ENCODE measurements at places on chromosomes 6 and 20.

- no peak for DNase-seq
Measured at GRCh38 chr6:137736911-137737310, 130.1 kb upstream of the TNFAIP3 start.

DNA sequence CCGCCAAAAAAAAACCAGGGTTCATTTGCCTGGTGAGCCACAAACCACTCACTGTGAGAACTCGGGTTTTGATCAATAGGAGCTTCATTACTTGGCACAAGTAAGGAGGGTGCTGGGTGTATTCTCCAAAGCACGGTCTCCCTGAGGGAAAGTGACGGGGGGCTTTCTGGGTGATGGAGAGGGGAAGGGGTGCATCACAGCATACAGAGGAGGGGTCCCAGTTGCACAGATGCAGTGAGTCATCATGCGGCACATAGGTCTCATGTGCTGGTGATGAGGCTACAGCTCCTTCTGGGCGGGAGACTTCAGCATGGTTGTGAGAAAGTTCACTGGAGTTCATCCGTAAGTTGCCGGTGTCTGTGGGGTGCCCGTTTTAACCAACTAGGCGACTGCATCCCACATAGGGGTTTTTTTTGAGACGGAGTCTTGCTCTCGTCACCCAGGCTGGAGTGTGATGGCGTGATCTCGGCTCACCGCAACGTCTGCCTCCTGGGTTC lies 36.2 kb downstream of the SUN5 start:
- no peak for DNase-seq

GRCh38 chr20:50772420-50773185 lies 22.3 kb upstream of the BCAS4 start:
- DNase-seq, result no peak

GRCh38 chr6:96886519-96886918 lies 11.2 kb downstream of the NDUFAF4 start:
- DNase-seq, result no peak

DNA sequence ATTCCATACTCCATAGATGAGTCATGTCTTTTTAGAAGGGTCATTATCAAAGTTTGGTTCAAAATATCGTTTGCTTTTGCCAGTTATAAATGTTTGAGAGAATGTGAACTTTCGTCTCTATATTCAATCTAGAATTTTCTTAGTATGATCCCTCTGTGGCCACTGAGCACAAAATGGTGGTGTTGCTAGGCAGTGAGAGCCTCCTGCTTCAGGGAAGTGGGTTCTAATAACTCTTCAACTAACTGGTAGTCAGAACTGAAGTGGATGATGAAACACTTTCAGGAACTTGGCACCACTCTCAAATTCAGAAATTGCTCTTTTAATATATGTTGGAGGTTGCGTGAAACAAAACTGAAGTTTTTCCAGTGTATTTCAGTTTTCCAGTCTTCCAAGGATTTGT lies 125.0 kb upstream of the DOK5 start:
- no peak for DNase-seq

DNA sequence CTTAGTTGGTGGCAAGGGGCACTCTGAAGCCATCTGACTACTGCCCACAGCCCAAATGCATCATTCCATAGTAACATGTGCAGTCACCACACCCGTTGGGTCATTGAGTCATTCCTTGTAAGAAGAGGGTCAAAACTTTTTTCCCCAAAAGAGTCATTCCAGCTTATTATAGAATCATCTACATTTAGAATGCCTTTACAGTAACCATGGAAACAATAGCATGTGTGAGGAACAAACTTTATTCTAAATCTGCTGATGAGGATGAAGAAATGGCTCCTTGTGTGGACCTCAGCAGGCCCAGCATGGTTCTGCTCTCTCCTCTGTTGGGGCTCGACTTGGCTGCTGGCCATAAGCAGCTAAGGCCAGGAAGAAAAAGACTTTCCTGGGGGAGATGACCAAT lies 111.2 kb upstream of the PTPRT start:
- DNase-seq, result no peak

- DNase-seq, result no peak
Measured at GRCh38 chr20:16744178-16744807, 3.9 kb upstream of the OTOR start.

GRCh38 chr6:44327096-44327495 lies 13.9 kb upstream of the AARS2 start:
- no peak for DNase-seq

- no peak for DNase-seq
Measured at GRCh38 chr20:35174458-35175216, 2.8 kb downstream of the PROCR start.

DNA sequence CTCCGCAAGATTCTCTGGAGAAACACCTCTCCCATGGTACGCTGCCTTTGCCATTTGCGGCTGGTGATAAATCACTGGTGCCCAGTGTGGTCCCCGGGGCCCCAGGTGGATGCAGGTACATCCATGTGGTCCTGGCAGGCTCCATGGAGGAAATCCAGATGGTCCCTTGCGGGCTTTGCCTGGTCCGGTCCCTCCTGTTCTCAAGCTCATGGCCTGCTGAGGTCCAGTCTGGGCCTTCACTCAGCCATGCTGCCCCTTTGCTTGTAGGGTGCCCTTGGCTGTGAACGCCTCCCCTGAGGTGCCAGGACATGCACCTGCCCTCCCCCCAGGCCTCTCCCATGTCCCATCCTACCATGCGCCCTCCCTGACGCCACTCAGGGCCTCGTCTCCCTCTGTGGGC lies 21.2 kb upstream of the DACT2 start:
- DNase-seq, result no peak

DNA sequence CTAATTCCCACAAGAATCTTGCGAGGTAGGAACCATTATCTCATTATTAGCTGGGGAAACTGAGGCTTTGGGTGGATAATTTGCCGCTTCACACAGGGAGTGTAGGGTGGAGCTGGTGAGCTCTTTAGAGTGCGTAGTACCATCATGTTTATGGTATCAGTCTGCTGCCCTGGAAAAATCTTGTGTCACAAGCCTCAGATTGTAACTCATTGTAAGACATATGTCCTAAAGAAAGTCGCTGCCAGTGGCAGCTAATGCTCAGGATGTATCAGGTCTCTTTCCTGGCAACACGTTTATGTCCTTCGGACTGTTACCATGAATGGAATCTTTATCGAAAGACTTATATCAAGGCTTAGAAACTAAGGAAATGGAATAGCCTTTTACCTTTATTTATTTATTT lies 1.9 kb downstream of the ZFAND3 start:
- no peak for DNase-seq

DNA sequence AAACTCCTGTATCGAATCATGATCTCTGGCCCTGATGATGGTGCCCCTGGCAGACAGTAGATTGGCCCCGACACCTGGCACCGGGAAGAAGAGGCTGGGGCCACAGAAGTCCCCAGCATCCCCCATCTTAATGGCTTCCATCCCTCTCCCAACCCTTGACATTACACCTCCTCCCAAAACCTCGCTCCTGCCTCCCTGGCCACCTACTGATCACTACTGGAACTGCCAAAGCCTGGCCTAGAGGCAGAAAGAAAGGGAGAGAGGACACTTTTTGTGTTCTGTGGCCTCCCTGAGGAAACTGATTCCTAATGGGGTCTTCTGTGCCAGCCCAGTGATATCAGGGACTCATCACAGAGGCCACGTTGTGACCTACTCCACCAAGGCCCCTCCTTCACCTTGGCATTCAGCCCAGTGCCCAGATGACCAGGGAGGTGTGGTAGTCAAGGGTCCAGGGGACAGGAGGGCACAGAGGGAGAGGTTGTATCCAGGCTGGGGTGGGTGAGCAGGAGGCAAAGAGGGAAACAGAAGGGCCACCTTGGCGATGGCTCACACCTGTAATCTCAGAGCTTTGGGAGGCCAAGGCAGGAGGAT lies 6.1 kb downstream of the C20orf173 start:
- no peak for DNase-seq

DNA sequence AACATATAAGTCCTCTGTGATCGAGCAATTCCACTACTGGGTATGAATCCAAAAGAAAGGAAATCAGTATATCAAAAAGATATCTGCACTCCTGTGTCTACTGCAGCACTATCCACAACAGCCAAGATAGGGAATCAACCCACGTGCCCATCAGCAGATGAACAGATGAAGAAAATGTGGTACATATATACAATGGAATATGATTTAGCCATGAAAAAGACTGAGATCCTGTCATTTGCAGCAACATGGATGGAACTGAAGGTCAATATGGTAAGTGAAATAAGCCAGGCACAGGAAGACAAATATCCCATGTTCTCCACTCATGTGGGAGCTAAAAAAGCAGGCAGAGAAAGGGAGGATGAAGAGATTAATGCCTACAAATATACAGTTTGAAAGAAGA lies 95.7 kb upstream of the POPDC3 start:
- DNase-seq, result no peak

- DNase-seq, result no peak
Measured at GRCh38 chr6:35170891-35171290, 29.8 kb upstream of the TCP11 start.

DNA sequence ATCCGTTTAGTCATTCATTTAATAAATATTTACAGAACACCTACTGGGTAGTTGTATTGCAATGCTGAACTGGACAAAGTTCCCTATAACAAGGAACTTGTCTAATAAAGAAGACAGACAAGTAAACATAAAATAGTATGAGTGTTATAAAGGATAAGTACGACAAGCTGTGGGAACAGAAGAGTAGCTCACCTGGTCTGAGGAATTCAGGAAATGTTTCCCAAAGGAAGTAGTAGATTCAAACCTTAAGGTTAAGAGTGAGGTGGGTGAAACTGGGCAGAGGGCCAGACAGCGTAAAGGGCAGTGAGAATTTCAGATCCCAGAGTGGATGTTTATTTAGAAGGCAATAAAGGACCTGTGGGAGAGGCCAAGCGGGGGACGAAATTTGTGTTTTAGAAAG lies 72.3 kb upstream of the CD2AP start:
- DNase-seq, result no peak

DNA sequence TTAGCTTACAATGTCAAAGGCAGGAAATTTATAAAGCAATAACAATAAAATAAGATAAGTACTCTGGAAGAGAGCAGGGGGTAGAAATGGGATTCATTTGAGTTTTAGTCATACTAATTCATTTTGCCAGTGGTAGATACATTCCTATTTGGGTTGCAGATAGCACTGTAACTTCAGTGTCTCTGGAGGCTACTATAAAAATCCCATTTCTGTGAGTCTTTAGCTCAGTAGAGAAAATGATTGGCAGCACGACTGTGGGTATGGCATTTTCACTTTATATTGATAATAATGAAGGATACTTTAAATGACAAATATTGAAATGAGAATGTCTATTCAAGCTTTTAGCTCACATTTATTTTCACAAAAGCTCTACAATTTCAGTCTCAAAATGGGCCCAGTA lies 93.6 kb downstream of the FHL5 start:
- DNase-seq, result no peak

GRCh38 chr6:20978151-20978614 lies 443.9 kb downstream of the CDKAL1 start:
- peak; percentile 4 for DNase-seq

GRCh38 chr20:1326031-1326930 lies 2.7 kb downstream of the SDCBP2 start:
- no peak for DNase-seq

- no peak for DNase-seq
Measured at GRCh38 chr6:88695937-88696336, 267.5 kb downstream of the RNGTT start.

DNA sequence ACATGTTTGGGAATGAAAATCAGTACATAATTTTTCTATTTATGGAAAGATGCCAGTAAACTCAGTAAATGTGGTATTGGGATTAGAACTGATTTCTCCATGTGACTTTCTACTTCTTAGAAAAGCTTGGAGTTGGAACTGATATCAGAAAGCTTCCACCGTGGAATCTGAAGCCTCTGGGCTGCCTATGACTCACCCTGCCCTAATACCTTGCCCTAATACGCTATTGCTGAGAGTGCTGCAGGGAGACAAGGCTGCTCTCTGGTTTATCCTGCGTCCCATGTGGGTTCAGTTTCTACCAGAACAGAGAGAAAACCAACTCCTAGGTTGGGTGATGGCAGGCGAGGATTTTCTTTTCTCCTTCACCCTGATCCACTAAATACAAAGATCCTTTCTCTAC lies 3.3 kb upstream of the STMND1 start:
- peak; percentile 94 for DNase-seq

- peak; percentile 33 for DNase-seq
Measured at GRCh38 chr6:129183681-129184301, 300.9 kb downstream of the LAMA2 start.

DNA sequence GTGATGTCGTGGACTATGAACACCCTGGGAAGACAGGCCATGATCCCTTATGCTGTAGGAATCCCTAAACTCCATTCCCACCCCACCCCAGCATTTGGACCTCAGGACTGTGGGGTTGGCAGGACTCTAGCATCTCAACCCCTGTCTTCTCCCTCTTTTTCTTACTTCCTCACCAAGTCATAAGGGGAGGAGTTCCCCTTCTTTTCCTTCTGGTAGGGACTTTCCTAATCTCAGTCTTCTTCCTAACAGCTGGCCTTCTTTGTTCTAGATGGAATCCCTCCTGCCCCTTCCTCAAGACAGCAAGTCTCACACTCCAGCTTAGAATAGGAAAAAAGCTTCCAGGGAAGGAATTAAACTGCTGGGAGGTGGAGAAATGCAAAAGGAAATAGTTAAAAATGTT lies 2.3 kb upstream of the SIRPB2 start:
- no peak for DNase-seq

DNA sequence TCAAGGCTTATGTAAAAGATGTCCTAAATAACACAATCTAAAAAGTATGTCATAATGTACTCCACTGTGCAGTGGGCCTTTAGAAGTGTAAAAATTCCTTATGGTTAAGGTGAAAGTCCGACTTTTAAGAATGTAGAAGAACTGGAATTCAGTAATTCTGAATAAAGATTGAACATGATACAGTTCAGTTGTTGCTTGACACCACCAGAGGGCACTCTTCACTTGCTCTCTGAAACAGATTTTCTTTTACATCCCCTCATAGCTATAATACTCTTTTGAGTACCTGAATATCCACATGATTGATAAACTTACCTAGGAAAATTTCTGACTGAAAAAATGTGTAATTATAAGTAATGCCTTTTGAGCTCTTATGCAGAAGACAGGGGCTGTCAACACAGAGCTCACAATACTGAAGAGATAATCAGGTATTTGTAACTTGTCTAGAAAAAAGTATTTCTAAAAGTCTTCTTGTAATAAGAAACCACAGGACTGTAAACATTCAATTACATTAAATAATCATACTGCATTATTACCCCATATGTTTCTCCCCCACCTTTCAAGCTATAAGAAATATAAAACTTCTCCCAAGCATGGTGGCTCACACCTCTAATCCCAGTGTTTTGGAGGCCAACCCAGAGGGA lies 92.1 kb downstream of the POPDC3 start:
- peak; percentile 66 for DNase-seq

All from umbilical cord (tissue), 2 donors.